ENCODE measurements at places on chromosomes 6 and 20. TPM values are rescaled to one million over a fixed set of nuclear protein-coding genes. Genes with fewer than 3 reads are reported as not detected.

The RIPPLY2 gene
- total RNA-seq = 0.26 TPM

The BTN1A1 gene
- total RNA-seq = 0.16 TPM

The SALL4 gene
- 1.3 TPM for total RNA-seq

The CD93 gene
- total RNA-seq = 72.8 TPM

The PPP1R16B gene
- 5.6 TPM for total RNA-seq

The TINAG gene
- 0.16 TPM for total RNA-seq

The FAM217A gene
- not detected for total RNA-seq

The KCNG1 gene
- total RNA-seq = 5.6 TPM

All from urinary bladder (tissue), 4 donors.